ENCODE measurements at places on chromosomes 13 and 19. TPM values are rescaled to one million over a fixed set of nuclear protein-coding genes. Genes with fewer than 3 reads are reported as not detected.

The PLPP2 gene
- total RNA-seq = 4.1 TPM

GRCh38 chr13:41352935-41353840 is 42.1 kb downstream of the NAA16 start:
- DNase-seq = no peak

- no peak for DNase-seq
These were observed 202.4 kb downstream of the LMO7 start for GRCh38 chr13:75838366-75839005.

The ATP1A3 gene
- 0.10 TPM for total RNA-seq

GRCh38 chr13:40534456-40534855 is 132.0 kb downstream of the FOXO1 start:
- DNase-seq = no peak

DNA sequence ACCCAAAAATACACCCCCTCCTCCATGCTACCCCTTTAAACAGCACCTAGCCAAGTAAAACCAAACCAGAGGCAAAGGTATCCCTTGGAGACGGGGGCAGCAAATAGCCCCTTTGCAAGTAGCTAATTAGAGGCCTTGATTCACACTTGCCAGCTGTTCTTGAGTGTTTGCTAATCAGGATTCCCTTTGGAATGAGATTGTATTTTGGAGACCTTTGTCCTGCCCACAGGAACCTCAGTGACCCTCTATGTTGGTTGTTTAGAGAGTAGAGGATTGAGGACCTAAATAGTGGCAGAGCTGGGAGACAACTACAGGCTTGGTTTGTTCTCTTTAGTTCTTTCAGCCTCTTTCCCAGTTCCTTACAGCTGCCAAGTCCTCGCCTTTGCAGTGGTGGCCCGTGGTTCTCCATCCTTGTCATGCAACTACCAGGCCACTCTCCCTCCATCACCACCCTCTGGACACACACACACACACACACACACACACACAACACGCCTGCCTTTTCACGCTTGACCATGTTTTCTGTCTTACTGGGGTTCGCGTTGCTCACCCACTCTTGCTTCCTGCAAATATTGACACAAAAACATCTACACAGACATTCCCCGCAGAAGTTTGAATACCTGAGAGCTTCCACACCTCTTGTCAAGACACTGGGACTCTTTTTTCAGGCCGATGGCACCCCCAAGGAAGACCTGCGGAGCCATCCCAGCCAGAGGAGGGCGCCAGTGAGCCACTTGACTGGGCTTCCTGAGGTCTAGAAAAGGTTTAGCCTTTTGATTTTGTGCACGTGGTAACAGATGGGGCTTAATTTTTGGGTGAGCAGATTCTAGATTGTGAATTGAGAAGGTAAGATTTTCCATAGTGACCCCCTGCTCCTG is 80.0 kb upstream of the GPR183 start:
- DNase-seq = no peak

GRCh38 chr19:28239270-28239669 is 973.7 kb downstream of the UQCRFS1 start:
- no peak for DNase-seq

GRCh38 chr19:5983367-5983955 is 5.5 kb upstream of the RANBP3 start:
- no peak for DNase-seq

The MED4 gene
- total RNA-seq = 32.5 TPM

The MEF2B gene
- 1.4 TPM for total RNA-seq

DNA sequence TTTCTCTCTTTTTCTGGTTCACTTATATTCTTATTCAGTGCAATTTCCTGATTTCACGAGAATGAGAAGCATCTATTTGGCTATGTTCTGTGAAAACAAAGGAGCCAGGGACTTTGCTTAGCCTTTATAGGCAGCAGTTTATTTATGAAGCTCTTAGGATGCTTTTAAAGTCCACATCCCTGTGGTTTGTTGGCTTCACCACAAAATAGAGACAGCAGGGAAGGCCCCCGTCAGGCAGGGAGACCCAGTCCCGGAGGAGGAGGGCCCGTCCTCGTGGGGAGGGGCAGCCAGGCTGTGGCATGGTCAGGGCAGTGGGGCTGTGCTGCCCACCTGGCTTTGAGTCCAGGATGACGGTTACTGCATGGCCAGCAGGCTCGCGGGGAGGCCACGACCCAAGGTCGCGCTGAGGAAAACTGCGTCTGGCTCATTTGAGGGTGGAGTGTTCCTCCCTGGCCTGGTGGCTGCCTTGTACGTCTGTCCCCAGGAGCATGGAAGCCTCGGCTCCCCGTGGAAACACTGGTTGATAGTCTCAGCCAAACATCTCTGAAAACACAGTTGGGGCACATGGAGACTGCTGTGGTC is 92.7 kb downstream of the ATP11A start:
- DNase-seq = no peak

- no peak for DNase-seq
These were observed 7.7 kb downstream of the PGLYRP1 start for GRCh38 chr19:46014941-46015686.

The CD22 gene
- total RNA-seq = not detected

The COL4A2 gene
- 1,370 TPM for total RNA-seq

DNA sequence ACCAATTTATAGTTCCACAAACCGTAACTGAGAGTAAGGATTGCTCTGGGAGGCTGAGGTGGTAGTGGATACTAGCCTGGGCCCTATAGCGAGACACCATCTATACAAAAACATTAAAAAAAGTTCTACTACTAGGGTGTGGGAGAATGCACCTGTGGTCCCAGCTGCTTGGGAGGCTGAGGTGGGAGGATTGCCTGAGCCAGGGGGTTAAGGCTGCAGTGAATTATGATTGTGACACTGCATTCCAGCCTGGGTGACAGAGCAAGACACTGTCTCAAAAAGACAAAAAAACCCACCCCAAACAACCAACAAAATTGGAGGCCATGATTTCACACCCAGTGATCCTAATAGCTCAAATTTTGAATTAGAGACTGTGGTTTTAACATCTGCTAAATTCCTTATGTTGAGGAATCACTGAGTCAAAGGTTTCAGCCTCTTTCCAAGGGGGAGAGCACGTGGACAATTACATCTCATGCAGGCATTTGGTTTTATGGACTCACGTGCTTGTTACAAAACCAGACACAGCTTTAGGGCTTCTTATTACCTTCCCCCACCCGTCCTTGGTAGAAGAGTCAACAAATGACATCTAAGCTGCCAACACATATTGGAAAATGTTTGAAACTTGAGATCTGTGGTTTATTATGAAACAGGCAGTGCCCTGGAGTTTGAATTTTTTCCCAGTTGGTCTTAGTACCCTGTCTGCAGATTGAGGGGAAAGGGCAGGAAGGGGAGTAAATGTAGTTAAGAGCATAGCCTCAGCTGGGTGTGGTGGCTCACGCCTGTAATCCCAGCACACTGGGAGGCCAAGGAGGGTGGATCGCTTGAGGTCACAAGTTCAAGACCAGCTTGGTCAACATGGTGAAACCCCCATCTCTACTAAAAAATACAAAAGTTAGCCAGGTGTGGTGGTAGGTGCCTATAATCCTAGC is 18.5 kb downstream of the CYP2A6 start:
- DNase-seq = no peak

GRCh38 chr19:1151037-1151724 is 22.9 kb downstream of the SBNO2 start:
- DNase-seq = no peak

The SAE1 gene
- total RNA-seq = 107 TPM

The RANBP3 gene
- total RNA-seq = 57.7 TPM

DNA sequence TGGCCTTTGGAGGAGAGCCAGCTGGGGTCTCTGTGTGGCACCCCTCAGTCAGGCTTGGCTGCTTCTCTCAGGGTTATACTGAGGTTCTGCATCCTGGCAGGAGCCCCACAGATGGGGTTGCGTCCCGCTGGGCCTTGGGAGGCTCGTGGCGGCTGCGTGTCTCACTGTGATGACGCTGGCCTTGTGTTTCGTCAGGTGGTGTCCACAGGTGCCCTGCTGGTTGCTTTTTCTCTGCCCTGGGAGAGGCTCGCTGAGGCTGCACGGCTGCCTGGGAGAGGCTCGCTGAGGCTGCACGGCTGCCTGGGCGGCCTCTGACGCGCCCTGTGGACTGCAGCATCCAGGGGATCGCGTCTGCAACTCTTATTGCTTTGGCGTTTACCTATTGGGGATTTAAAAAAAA is 15.4 kb downstream of the DOT1L start:
- no peak for DNase-seq

DNA sequence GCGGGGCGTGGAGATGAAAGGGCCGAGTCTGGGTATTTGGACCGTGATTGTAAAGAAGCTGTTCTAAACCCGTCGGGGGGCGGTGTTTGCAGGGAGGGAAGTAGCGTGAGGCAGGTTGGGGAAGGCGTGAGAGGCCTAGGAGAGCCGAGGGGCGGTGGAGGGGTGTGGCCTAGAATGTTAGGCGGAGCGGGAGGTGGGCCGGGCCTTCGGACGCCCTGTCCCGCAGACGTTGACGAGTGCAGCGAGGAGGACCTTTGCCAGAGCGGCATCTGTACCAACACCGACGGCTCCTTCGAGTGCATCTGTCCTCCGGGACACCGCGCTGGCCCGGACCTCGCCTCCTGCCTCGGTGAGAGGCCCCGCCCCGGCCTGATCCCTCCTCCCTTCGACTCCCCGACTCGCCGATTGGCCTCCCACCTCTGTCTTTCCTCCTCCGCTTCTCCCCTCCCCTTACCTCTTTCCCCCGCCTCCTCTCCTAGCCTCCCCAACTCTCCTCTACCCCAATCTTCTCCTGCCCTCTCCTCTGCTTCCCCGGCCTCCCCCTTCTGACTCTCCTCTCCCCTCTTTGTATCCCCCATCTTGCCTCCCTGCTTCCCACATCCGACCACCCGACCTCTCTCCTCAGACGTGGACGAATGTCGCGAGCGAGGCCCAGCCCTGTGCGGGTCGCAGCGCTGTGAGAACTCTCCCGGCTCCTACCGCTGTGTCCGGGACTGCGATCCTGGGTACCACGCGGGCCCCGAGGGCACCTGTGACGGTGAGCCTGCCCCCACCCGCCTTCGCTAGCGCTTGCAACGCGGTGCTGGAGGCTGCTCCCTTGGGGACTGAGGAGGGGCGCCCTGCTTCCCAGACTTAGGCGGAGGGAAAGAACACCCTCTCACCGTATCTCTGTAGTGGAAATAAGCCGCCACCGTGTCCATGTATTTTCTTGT is 12.8 kb downstream of the LTBP4 start:
- no peak for DNase-seq

Measured in chondrocyte (in vitro differentiated cells).